IMR-90 (cell line): ENCODE measurements at places on chromosomes 2 and 18. TPM values are rescaled to one million over a fixed set of nuclear protein-coding genes. Genes with fewer than 3 reads are reported as not detected.

DNA sequence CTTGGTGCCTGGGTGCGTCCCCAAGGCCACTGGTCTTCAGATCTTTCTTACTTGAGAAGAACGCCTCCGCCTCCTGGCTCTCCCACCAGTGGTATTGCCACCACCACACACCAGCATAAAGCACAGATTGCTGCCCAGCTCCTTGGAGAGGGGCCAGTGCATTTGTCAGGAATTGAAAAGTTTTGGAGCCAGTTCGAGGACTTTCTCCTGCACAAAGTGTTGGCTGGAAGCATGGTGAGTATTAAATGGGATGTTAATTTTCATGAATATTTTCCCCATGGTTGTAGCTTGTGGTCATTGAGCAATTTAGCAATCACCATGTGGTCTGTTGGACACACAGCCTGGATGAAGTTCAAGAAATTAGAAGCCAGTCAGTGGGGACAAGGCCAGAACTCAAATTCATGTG lies 684.6 kb upstream of the FANCL start:
- DNase-seq, result peak; percentile 46

Gene TYMS
- polyA plus RNA-seq, result 92.2 and 96.9 TPM in 2 replicates

DNA sequence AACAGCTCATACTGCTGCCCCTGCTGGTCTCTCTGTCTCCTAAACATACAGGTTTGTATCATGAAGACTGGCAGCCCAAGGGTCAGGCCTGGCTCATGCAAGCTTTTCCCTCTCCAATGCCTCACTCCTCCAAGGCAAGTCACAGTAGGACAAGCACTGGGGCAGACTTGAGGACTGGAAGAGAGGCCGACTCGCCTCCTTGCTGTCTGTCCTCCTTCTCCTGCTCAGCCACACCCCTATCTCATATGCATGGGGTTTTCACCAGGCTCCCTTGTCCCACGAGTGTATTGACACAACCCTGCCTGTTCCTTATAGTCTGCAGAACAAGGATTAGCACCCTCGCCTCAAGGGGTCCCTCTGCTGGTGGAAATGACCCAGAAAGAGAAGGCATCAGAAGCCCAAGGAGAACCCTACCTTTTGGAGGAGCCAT lies 223.7 kb downstream of the SOX11 start:
- peak; percentile 54 for DNase-seq

DNA sequence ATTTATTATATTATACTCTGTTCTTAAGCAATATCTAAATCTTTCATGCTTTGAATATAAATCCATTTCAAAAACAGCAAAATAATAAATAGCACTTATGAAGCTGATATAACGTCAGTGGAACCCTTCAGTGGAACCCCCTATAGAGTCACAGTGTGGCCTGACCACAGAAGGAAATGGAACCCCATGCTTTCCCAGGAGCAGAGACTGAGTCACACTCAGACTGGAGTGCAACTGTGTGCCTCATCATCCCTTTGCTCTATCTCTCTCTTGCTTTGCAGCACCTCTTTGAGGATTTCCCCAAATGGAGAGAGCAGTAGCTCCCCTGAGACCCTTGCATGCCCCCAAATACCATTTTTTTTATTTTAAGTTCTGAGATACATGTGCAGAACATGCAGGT lies 13.1 kb downstream of the NXPH2 start:
- no peak for DNase-seq

DNA sequence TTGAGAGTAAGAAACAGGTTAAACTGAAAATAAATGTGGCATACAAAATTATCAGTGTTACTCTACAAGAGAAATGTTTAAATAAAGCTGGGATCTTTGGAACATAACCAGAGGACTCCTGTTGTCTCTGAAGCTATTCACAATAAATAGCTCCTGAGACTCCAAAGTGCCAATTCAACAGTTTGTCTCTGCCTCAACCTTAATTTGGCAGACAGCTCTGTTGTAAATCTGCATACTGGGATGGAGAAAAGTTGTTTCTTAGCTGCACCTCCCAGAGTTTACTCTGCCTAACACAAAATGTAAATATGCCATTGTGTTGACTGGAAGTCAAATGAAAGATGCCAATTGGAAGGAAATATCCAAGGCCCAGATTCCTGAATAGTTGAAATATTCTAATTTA lies 238.5 kb upstream of the EPHA4 start:
- DNase-seq, result no peak

Gene DYNAP
- polyA plus RNA-seq, result not detected in 2 replicates

GRCh38 chr2:120243211-120243610 lies 9.4 kb upstream of the RALB start:
- DNase-seq, result peak; percentile 50

GRCh38 chr2:200944467-200945394 lies 18.7 kb downstream of the ORC2 start:
- DNase-seq, result peak; percentile 94

DNA sequence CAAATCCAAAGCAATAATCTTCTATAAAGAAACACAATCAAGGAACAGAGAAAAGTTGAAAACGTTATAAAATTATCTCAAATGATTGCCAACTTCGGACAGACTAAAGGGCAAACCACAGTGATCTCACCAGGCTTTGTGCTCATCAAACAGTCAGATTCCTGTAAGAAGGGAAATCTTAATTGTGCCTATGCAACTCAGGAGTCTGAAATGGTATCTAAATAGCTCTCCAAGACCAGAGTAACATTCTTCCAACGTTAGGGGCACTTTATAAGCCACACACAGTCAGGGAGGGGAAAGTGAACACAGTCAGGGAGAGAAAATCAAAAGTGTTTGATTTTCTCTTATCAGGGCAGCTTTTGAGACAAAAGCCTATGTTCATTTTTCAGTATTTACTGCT lies 29.4 kb downstream of the PLEKHM3 start:
- peak; percentile 23 for DNase-seq

Gene CPO
- polyA plus RNA-seq, result not detected in 2 replicates

Gene THAP4
- 55.1 and 60.3 TPM in 2 replicates for polyA plus RNA-seq

DNA sequence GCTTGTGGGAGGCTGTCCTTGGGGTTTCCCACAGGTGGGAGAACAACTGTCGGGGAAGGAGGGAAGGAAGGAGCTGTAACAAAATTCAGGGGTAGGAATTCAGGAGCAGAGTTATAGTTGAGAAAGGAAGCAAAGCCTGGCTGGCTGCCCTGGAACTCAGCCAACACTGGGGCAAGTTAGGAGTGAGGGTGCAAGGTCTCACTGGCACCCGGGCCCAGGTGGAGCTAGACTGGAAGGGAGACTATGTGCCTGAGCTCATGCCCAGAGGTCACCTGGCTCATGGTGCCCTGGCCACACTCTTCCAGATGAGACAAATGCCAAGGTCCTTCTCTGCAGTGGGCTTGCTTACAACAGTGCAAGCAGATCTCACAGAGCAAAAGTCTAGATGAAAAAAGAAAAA lies 75.6 kb upstream of the ARHGAP28 start:
- no peak for DNase-seq

Gene CNDP1
- not detected in 2 replicates for polyA plus RNA-seq

- DNase-seq, result no peak
Observed at GRCh38 chr2:41084321-41084720, 632.4 kb upstream of the SLC8A1 start.

Gene UGT1A5
- not detected in 2 replicates for polyA plus RNA-seq

GRCh38 chr2:52414561-52415295 lies 1352.9 kb upstream of the CHAC2 start:
- DNase-seq, result no peak

Gene ABCA12
- polyA plus RNA-seq, result not detected in 2 replicates

- no peak for DNase-seq
Observed at GRCh38 chr2:9346885-9347284, 76.4 kb downstream of the ITGB1BP1 start.

Gene GPR39
- 4.4 and 5.4 TPM in 2 replicates for polyA plus RNA-seq

DNA sequence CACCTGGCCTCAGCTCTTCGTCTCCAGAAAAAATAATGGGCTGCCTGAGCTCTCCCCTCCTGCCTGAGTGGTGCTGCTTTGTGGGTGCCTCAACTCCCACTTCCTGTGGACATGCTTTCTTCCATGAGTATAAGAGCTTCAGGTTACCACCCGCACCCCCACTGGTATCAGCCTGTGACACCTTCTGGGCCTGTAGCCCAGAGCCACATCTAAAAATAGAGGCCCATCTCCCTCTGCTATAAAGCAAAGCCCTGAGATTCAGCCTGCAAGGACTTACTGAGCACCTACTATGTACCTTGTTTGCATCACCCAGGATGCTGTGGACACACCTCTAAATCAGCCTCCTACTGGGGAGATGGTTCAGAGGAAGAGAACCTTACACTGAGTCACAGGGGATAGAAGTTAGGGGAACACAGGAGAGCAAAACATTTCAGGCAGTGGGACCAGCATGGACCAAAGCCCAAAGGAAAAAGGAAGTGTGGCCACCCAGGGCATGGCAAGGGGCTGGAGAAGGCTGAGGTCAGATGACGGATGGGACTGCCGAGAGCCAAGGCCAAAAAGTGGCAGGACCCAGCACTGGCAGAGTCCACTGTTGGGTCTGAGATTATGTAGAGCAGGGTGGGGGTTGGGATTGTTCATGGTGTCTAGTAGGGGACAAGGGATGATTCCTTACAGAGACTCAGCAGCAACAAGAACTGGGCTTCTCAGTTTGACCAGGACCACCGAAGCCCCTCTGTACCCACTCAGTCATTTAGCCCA lies 123.7 kb upstream of the PPP1CB start:
- peak; percentile 75 for DNase-seq

Gene TMEM37
- 0.30 and 0.39 TPM in 2 replicates for polyA plus RNA-seq

Gene GKN1
- not detected in 2 replicates for polyA plus RNA-seq

Gene APOB
- not detected in 2 replicates for polyA plus RNA-seq

Gene ACTG2
- polyA plus RNA-seq, result 887 and 899 TPM in 2 replicates

DNA sequence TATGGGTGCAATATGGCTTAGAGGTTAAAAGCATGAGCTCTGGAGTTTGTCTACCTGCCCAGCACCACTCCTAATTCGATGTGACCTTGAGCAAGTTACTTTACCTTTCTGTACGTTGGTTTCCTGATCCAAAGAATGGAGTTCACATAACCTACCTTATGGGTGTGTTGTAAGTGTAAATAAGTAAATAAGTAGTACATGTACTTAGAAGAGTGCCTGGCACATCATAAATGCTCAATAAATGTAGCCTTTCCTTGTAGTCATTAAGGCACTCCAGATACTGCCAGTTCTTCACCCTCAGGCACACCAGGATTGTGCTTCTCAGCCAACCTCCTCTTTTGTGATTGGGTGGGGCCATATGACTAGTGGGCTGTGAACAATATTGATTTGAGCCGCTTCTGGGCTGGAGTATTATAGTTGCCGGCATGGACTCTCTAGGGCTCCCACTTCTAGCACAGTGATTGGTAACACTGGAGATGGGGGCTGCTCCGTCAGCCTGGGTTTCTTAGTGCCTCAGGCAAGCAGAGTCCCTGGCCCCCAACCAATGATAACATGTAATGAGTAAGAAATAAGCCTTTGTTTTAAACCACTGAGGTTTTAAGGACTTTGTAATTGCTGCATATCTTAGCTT lies 101.7 kb upstream of the NOSTRIN start:
- peak; percentile 11 for DNase-seq

Gene SLC5A7
- not detected in 2 replicates for polyA plus RNA-seq

DNA sequence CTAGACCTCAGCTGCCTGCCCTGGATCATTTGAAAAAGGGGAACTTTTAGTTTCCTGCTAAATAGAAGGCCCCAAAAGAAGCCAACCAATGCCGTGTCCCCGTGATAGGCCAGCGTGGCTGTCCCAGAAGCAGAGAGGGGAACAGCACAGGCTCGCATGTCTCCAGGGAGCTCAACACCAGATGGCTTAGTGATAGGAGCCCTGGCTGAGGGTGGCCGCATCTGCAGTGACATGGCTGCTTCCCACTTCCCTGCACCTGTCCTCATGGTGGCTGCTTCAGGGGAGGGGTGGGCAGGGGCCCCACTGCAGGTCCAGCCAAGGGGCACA lies 79.6 kb downstream of the MBP start:
- DNase-seq, result no peak

Gene LHCGR
- polyA plus RNA-seq, result 0.03 and 0.10 TPM in 2 replicates

DNA sequence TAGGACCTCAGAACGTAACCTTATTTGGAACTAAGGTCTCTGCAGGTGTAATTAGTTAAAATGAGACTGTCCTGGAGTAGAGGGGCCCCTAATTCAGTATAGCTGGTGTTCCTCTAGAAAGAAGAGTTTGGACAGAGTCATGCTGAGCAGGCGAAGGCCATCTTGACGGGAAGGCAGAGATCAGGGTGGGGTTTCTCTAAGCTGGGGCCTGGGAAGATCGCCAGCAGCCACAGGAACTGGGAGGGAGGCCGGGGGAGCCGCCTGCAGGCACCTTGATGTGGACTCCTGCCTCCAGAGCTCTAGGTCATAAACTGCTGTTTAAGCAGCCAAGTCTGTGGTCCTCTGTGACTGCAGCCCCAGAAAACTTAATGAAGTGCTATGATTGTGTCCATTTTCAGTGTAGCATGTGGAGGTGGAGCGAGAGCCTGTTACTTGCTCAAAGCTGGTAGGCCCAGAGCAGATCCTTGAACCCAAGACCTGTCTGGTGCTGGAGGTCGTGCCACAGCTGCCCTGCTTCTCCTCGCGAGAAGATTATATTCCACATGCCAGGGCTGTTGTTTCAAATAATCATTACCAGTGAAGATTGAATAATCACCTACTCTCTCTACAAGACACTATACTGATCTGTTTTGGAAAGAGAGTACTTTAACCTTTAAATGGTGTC lies 105.7 kb downstream of the TPO start:
- no peak for DNase-seq

GRCh38 chr2:28300485-28301341 lies 91.9 kb upstream of the FOSL2 start:
- peak; percentile 98 for DNase-seq

DNA sequence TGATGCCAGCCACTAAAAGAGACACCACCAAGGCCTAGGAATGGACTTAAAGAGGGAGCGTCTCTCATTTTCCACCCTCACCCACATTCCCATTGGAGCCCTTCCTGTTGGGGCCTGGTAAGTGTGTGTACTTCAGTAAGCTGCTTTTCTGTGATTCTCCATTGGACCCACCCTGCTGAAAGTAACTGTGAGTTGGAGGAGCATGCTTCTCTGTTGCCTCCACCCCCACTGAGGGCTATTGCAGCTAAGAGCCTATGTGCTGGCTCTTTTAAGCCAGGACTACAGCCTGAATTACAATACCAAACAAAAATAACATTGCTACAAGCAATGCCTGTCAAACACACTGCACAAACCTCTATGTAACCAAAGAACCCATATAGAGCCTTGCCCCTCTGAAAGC lies 81.1 kb downstream of the TRABD2A start:
- no peak for DNase-seq

Gene CD28
- not detected in 2 replicates for polyA plus RNA-seq
